ENCODE measurements at places on chromosomes 11 and 22.

DNA sequence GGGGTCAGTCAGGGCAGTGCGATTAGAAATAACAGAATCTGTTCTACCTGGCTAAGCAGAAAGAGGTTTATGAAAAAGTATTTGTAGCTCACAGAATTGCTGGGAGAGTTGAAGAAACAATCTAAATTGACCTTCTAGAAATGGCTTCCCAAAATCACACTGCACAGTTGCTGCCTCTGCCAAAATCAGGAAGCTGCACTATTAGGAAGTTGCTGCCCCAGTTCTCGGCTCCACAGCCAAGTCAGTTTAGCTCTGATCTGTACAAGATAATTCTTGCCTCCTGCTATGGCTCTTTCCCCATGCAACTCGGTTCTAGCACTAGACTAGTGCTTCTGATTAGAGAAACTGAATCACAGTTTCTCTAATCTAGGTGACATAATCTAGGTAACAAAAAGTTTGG is 16.0 kb upstream of the CCDC90B start:
- ATAC-seq: no peak

DNA sequence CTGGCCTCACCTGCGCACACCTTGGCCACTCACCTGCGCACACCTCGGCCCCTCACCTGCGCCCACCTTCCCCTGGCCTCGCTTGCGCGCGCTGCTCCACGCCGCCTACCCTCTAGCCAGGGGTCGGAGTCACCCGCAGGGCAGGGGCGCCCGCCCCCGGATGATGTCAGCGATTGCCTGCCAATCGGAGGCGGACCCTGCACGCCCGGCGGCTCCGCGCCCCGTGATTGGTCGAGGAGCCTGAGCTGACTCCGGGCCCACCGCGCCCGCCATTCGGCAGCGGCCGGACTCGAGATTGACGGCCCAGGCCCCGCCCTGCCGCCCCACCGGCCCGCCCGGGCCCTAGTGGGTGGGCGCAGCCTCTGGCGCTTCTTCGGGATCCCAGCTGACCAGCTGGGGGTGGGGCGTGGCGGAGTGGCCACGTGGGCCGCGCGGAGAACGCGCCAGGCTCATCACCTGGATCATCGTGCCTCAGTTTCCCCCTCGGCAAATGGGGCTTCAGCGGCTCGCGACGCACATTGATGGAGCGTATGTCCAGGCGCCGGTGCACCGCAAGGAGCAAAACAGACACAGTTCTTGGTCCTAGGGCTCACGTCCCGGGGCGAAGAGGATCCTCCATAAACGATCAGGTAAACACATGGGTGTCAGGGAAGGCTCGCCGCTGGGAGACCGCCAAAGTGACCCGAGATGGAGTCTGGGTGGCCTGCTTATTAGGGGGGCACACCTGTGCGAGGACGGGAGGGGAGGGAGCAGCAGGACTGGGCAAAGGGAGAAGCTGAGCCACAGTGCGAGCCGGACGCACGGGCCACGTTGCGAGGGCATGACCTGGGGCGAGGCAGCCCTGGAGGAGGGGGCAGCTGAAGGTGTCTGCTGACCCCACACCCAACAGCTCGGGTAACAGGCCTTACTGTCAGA is at the start of gene DHCR7:
Gene DHCR7, minus strand, starts transcription at position 137 of the 915 bp plus-strand sequence. CDS start 3,441 bp downstream, outside the sequence.
- peak; percentile 85 for ATAC-seq

GRCh38 chr11:10930972-10931760 is 73.3 kb upstream of the ZBED5 start:
- peak; percentile 71 for ATAC-seq

DNA sequence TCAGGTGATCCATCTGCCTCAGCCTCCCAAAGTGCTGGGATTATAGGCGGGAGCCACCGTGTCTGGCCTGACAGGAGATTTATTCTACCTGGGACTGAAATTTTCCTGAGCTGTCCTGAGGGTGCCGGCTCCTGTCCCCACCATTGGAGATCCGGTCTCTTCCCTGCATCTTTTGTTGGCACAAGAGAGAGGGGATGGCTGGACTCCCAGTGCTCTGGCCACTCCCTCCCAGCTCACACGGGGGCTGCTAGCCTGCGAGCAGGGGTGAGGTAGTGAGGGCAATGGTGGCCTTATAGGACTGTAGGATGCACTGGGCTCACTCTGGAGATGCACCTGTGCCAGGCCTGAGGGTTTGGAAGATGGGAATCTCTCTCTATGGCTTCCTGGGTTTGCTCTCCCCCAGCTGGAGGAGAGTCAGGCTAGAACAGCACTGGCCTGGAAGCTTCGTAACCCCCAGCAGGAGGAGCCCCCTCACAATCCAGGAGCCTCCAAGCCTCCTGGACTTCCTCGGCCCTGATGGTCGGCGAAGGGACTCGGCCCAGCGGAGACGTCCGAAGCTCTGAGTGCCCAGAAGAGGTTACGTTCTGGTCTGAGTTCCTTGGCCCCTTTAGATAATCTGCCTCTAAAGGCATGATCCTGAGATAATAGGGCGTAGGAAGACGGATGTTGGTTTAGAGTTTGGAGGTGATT is 106.4 kb downstream of the NECTIN1 start:
- ATAC-seq: no peak

GRCh38 chr11:75602951-75603350 is 40.9 kb downstream of the SERPINH1 start:
- no peak for ATAC-seq

GRCh38 chr11:368414-369335 is 624 bp upstream of the B4GALNT4 start:
- ATAC-seq: peak; percentile 48

- ATAC-seq: no peak
Measured at GRCh38 chr11:105045676-105046296, 651 bp upstream of the CARD16 start.

DNA sequence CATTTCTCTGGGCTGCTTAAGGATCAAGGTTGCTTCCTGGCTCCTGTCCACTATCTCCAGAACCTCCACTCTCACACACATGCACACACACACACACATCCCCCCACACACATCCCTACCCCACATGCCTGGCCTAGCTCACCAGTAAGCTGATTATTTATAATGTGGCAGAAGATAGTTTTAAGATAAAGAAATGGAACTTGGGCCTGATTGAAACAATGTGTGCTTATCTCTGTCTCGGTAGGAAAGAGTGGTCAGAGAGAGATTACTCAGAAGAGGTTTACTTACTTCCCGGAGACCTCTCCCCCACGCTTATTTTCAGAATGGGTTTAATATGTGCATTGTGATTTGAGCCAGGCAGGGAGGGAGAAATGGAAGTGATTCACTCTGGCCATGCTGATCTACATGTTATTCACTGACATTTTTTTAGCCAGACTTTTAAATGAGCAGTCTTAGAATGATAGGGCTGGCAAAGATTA is 422.4 kb downstream of the TENM4 start:
- ATAC-seq: peak; percentile 98

DNA sequence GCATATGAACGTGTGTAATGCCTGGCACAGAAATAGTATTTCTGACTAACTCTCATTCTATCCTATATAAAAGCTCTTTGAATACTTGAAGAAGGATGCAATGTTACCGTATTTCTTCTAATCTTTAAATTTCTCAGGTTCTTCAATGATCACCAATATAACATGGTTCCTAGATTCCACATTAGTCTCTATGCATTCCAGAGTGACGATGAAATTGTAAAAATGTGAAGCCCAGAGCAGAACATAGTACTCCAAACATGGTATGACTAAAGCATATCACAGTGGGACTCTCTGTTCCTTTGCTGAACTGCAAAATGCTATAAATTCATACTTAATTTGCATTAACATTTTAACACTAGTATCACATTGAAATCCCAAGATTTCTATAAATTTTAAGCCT is 877.6 kb upstream of the CHORDC1 start:
- no peak for ATAC-seq

DNA sequence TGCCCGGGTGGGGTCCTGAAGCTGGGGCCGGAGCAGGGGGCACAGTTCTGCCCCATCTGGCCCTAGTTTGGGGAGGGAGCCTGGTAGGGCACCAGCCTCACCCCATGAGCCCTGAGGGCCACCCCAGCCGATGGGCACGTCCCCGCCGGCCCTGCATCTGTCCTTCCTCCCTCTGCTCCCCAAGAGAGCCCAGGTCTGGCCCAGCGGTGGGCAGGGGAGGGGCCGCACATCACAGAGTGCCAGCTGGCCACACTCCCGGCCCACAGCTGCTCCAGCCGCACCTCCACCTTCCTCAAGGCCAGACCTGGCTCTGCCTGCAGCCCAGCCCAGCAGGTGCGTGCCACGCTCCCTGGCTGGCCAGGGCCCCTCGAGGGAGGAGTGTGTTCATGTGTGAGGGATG is 21.6 kb downstream of the BRSK2 start:
- ATAC-seq: no peak

DNA sequence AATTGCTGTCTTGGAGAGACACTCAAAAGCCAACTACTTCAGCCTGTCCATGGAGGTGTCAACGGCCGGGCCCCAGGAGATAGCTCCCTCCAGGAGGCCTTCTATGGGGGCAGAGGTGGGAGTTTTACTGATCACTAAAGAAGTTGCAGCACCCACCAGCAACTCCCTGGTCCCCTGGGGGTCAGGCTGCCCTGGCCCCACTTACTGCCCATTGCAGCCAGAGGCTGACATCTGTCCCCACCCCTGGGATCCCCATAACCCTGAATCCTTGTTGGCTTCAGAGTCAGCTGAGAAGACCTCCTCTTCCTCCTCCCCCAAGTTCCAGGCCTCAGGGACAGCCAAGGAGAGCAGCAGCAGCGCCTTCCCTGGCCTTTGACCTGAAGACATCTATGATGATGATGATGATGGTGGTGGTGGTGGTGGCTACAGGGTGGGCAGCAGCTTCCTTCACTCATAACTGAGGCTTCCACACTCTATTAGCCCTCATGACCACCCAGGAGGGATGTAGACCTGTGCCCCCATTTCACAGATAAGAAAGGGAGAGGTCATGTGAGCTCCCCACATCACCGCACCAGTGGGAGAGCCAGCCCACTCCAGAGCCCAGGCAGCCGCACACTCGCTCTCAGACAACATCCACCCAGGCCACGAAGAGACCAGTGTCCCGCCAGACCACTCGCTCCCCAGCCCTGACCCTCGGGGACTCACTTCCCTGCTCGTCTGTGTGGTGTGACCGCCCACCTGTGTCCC is 43.8 kb upstream of the FGF3 start:
- ATAC-seq: no peak

- no peak for ATAC-seq
Measured at GRCh38 chr22:25651332-25652085, 87.0 kb downstream of the GRK3 start.

- ATAC-seq: no peak
Measured at GRCh38 chr11:125275905-125276618, 111.5 kb downstream of the PKNOX2 start.

GRCh38 chr11:121328176-121328966 is 35.8 kb downstream of the SC5D start:
- no peak for ATAC-seq

- ATAC-seq: no peak
Measured at GRCh38 chr22:28381429-28382167, 298.0 kb downstream of the TTC28 start.

DNA sequence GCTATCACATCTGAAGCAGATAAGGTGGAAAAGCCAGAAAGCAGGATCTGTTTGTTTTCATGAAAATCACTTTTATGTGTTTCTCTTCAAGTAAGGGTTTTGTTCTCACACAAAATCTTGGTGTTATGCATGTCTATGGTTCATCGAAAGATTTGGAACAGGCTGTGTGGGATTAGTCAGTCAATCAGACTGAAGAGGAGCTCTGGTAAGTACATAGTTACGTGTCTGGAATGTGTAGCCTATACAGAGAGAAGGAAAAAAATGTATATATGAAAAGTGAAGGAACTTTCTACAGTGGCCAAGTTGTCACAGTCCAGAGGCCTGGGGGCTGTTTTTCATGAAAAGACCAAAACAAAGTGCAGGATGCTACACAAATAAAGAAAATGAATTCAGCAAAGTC is 156.7 kb downstream of the CNTN5 start:
- ATAC-seq: no peak

- ATAC-seq: no peak
Measured at GRCh38 chr11:8320076-8320475, 56.4 kb upstream of the LMO1 start.

GRCh38 chr11:72935700-72936099 is 121.5 kb downstream of the ATG16L2 start:
- no peak for ATAC-seq

DNA sequence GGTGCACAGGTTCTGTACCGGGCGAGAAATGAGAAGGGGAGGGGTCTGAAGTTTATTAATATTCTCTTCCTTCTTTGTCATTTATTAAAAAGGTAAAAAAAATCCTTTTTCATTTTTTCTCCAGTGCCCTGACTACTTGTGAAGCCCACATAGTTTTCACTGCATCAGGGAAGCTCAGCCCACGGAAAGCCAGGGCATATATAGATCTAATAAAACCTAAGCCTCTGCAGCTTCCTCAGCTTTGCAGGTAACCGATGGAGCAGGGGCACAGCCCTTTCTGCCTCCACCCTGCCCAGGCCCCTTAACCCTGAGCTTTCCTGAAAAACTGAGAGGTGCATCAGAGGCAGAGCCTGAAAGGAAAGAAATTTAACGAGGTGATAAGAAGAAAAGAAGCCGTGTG is 140.1 kb downstream of the NXPE2 start:
- no peak for ATAC-seq

DNA sequence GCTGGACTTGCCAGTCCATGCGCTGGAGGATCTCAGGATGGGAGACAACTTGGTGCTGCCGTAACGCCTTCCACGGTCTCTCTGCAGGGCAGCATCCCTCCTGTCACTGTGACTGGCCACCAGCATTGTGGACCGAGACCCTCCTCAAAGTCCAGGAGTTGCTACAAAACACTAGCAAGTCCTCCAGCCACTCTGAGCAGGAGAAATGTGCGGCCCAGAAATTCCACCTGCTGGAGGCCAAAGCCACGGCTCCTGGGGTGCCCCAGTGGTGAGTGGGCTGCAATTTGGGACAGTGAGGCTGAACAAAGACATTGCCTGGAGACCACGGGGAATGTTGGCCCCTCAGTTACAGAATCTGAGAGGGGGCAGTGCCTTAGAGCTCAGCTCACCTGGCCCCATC is 6.9 kb upstream of the DSCAML1 start:
- ATAC-seq: no peak

DNA sequence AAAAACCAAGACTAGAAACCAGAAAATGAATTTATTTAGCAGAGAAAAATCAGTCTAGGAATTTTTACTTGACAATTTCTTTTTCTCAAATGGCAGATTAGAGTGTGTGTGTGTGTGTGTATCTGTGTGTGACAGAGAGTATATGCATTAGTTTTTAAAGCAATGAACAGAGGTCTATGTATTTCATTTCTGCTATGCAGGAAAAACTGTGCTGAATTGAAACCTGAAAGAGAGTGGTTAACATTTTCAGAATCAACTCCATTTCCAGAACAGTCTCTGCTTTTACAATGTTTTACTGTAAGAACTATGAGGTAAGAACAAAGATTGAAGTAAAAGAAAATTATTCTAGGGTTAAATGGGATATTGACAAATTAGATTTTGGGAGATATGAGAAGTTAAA is 114.8 kb downstream of the GRM5 start:
- no peak for ATAC-seq

DNA sequence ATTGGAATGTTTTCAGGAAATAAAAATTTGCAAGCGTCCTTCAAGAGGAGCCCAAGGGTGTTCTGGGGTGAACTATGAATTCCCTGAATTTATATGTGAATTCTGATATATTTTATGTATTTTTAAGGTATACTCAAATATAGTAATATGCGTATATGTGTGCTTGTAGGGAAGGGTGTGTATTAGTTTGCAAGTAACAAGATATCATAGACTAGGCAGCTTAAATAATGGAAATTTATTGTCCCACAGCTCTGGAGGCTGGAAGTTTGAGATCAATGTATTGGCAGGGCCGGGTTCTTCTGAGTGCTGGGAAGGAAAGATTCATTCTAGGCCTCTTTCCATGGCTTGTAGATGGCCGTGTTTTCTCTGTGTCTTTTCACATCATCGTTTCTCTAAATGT is 16.2 kb upstream of the SLC6A5 start:
- no peak for ATAC-seq

- ATAC-seq: peak; percentile 75
Measured at GRCh38 chr11:95375886-95376285, 144.9 kb upstream of the SESN3 start.

Data from motor neuron (in vitro differentiated cells).